NCI-H526 treated with DMSO at 0.1 percent for 48 hours (cell line): ENCODE measurements at places on chromosomes 2 and 18.

GRCh38 chr18:50649821-50650220, 89.9 kb downstream of the MAPK4 start:
- no peak for DNase-seq

DNA sequence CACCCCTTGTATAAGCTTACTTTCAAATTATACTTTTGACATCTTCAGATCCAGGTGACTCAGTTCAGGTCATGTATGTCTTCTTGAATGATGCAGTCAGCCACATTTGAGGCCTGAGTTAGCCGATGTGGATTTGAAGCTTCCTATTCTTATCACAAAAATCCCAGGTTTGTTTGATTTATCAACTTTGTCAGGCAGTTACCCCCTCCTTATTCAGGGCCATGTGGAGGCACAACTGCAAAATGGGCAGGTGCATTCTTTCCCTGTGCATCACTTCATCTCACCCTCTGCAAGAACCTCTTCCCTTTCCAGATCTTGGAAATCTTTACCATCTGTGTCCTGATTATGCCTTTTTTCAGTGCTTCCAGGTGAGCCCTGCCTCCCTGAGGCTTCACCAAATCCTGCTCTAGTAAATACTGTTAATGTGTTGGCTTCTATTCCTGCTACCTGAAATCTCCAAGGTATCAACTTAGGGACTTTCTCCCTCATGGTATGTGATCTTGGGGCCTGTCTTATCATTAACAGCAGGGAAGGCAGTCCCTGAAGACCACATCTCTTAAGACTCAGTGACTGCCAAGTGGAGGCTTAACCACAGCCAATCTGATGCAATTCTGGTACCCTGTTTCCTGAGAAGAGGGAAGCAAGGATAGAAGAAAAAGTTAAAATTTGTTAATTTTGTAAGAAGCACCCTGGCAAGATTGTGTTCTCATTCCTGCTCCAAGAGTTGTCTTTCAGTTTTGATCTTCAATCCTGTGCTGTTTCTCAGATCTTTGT, 9.4 kb upstream of the ARHGAP28 start:
- no peak for DNase-seq

GRCh38 chr18:74840492-74841167, 243.0 kb downstream of the ZNF407 start:
- DNase-seq: no peak

GRCh38 chr2:221677688-221678087, 105.6 kb upstream of the EPHA4 start:
- no peak for DNase-seq

DNA sequence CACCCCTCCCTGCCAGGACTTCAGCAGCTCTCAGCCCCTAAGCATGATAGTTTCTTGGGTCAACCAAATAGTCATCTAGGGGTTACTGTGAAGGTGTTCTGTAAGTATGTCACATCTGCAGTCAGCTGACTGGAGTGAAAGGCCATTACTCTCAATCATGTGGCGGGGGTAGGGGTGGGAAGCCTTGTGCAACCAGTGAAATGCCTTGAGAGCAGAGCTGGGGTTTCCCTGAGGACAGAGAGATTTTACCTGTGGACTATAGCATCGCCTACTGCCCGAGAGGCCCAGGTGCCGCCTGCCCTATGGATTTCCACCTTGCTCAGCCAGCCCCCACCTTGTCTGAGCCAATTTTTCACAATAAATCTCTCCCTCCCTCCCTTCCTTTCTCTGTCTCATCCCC, 20.9 kb upstream of the KLF11 start:
- no peak for DNase-seq

- no peak for DNase-seq
Observed at GRCh38 chr2:191114403-191114886, 36.3 kb downstream of the STAT4 start.

DNA sequence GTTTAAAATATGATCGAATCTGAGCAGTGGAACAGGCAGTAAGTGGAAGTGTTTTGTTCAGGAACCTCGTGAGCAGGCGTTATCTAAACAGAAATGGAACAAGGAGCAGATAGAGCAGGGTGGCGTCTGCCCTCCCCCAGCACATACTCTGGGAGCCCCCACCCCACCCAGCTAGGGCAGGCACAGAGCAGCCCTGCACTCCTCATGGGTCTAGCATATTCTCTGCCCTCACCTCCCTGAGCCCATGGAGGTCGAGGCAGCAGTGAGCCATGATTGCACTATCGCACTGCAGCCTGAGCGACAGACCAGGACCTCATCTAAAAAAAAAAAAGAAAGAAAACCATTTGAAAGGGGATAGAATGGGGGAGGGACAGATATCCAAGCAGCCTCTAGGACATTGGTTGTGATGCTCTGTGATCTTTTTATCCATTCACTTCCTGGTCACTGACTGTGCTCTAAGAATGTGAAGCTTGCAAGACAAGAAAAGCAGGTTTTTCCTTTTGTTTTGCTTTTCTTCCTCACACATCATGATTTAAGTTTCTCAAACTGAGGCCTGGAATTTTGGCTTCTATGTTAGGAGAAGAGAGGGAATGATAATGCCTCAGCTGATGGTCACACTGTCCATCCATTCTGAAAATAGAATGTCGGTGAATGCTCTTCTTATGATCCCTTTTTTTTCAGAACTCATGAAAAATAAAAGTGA, 3.1 kb downstream of the MLPH start:
- DNase-seq: no peak

- DNase-seq: no peak
Observed at GRCh38 chr18:33184175-33184574, 256.3 kb downstream of the CCDC178 start.

DNA sequence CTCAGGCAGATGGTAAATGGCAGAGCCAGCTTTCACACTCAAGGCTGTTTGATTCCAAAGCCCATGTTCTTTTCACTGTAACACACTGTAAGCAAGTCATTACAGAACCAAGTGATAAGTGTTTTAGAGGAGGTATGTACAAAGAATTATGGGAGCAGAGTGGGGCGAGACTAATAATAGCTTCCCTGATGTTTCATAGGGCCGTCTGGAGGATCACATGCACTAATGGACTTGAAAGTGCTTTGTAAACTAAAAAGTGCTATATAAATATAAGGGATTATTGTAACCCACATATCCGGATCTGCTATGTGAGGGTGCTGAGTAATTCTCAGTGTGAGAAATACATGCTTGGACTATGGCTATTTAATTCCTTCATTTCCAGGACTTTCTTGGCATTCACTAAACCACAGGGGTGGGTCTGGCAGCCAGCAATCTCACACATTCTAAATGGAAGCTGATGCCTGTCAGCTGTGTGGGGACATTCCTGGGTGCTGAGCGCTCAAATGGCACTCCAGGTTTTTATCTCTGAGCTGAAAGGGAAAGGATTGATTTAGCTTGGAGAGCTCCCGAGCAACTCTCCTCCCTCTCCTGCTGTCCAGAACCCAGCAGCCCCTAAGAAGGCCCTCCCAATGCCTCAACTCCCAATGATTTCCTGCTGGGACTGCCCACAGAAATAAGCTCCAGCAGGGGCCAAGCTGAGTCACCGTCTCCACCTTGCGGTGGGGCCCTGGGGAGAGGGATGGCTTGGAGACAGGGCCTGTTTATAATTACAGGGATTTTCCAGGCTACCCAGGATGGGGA, 222.8 kb downstream of the SOX11 start:
- DNase-seq: no peak

DNA sequence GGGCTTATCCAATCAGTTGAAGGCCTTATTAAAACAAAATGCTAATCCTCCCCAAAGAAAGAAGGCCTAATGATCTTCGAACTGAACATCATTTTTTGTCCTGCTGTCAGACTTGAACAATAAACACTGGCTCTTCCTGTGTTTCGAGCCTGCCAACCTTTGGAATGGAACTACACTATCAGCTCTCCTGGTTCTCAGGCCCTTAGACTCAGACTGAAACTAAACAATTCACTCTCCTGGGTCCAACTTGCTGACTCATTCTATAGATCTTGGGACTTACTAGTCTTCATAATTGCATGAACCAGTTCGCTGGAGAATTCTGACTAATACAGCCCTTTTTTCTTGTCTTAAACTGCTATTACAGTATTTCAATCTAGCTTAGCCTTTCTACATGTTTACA, 235.2 kb downstream of the LNPK start:
- no peak for DNase-seq

- no peak for DNase-seq
Observed at GRCh38 chr18:41969881-41970280, 14.8 kb downstream of the PIK3C3 start.

GRCh38 chr18:32152705-32153448, 37.0 kb upstream of the MEP1B start:
- DNase-seq: no peak
